ENCODE measurements at places on chromosomes 5 and 9.
A peak's percentile ranks its signal among the peaks of the same experiment; 100 is the strongest.

DNA sequence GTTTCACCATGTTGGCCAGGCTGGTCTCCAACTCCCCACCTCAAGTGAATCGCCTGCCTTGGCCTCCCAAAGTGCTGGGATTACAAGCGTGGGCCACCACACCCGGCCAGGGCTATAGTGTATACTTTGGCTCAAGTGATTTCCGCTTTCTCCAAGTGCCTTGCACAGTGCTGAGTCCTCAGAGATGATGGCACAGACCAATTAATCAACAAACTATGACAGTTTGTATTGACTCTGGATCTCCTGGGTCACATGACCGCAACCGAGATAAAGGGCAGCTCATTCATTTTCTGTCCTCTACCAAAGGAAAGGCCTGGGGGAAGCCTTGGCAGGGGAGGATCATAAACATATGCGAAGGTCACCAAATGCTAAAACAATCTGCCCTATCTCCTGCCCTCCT lies 11.4 kb upstream of the LARP1 start:
- DNase-seq = no peak

DNA sequence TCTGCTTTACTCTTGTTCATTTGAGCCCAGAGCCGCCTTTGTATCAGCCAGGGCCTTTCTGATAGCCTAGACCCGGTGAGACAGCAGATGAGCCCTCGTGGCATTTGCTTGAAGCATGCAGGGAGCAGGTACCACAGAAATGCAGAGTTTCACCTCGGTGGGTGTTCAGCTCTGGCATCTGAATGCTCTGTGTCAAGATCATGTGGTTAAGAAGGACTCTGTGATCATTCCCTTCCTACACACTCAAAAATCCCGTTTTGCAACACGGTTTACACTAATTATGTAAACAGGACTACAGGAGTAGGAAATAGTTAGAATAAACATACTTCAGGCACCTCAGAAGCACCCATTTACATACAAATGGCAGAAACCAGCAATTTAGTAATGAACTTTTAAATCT lies 67.2 kb downstream of the MVB12B start:
- no peak for DNase-seq

DNA sequence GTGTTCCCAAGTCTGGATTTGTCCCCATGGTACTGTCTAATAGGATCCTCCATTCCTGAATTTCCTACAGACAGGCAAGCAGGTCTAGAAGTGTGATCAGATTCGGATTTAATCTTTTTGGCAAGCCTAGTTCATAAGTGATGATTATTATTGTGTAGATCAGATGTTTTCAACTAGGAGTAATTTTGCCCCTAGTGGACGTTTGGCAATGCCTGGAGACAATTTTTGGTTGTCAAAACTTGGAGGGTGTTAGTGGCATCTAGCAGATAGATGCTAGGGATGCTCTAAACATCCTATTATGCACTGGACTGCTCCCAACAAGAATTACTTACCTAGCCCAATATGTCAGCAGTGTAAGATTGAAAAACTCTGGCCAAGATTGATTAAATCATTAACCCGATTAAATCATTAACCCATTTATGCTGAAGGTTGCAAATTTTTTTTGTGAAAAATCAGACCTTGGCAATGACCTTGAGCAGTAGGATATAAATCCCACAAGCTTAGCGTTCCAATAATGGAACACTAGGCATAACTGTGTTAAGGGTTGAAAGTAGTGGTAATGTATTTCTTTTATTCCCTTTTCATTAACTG lies 28.2 kb downstream of the TCERG1 start:
- DNase-seq = no peak

GRCh38 chr5:14039576-14039975 lies 95.1 kb upstream of the DNAH5 start:
- no peak for DNase-seq

GRCh38 chr9:4596165-4596922 lies 65.8 kb upstream of the PLPP6 start:
- DNase-seq = peak; percentile 32

DNA sequence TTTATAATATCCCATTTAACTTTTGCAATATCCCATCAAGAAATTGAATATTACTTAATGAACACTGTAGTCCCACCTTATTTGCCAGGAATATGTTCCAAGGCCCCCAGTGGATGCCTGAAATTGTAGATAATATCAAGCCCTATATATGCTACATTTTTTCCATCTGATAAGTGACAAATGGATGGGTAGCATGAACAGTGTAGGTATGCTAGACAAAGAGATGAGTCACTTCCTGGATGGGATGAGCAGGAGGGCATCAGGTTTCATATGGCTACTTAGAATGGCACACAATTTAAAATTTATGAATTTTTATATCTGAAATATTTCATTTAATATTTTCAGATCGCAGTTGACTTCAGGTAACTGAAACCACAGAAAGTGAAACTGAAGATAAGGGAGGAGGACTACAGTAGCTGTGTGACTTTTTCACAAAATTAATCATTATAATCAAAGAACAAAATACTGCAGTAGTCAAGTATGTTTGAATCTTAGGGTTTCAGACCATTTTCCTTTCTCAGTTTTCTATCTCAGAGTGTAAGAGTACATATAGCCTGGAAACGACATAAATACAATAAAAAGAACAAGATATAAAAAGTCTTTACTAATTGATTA lies 636.4 kb upstream of the ARRDC3 start:
- DNase-seq = no peak

DNA sequence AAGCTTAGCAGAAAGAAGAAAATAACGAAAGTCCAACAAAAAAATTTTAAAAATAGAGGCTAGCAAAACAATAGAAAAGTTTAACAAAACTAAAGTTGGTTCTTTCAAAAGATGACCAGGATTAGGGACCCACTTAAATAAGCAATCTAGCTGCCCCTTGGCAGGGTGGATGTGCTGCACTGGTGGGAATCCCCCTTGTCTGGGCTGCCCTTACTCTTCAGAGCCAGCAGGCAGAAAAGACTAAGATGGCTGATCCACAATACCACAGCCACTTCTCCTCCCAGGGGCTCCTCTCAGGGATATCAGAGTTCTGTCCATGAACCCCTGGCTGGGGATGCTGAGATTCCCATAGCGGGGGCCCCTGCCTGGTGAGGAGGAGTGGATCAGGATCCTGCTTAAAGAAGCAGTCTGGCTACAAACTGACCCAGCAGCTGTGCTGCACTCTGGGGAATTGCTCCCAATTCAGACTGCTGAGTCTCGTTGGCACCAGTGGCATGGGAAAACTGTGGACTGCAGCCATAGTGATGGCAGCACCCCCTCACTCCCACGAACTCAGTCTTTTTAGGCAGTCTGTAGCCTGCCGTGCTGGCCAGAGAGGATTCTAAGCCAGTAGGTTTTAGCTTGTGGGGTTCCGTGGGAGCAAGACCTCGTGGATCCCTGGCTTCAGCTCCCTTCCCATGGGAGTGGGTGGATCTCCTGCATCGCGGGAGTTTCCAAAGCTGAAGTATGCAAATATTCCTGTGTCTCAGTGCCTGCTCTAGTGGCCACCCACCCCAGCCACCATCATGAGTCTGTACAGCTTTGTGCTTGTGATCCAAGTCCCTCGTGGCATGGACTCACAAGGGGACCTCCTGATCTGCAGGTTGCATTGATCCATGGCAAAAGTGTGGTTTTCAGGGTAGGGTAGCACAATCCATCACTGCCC lies 2.9 kb upstream of the INSL6 start:
- no peak for DNase-seq

GRCh38 chr5:150227036-150227435 lies 37.2 kb downstream of the SLC6A7 start:
- DNase-seq = no peak
